ENCODE measurements at places on chromosomes 11 and 22.
A peak's percentile ranks its signal among the peaks of the same experiment; 100 is the strongest.

- DNase-seq = no peak
Measured at GRCh38 chr11:82903843-82904586, 2.5 kb downstream of the DDIAS start.

- DNase-seq = peak; percentile 89
Measured at GRCh38 chr22:17158568-17159503, at the start of gene HDHD5. HDHD5 (minus strand) TSS chr22:17159277; CDS start chr22:17159251, 26 bp downstream.

- DNase-seq = no peak
Measured at GRCh38 chr11:115959081-115959486, 454.9 kb upstream of the CADM1 start.

DNA sequence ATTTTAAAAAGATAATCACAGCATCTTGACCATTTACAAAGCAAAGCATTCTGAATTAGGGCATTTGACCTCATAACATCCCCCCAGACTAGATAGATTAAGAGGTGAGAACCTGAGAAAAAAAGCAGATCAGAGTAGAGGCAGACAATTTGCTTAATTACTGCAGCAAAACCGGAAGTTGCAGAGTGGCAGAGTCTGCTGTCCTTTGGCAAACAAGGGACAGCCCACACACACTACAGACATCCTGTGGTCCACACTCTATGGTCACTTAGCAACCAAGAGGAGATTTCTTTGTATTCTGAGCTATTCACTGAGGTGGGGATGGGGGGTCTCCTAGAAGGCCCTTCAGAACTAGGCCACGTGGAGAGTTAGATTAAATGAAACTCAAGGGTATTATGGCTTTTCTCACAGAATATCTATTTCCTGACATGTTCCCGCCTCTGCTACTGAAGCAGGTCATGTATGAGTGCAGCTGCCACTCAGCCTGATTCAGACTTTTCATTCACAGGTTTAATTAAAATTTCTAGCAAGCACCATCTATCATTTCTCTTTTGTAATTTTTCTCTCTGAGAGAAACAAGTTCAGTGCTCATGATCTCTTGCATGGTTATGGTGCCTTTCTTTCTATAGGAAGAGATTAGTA, 48.5 kb downstream of the SVIP start:
- no peak for DNase-seq

DNA sequence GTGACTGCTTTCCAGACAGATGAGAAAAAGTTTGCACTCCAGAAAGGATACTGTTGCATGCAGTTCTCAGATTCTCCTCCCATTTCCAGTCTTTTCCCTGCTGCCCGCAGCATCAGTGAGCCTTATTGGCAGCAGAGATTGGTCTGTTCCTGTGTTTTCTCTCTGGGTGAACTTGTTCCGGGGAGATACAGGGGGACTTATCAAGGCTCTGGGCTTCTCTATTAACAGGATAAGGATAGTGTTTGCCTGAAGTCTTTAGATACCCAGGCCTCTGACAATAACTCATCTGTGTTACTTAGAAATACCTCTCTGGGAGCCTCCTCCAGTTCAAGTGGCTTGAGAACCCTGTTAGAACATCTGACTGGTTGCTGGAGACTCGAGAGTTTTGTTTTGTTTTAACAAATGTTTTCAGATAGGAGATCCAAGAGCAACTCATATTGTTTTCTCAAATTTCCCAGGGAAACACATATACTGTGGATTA, 154.7 kb downstream of the BLID start:
- no peak for DNase-seq

DNA sequence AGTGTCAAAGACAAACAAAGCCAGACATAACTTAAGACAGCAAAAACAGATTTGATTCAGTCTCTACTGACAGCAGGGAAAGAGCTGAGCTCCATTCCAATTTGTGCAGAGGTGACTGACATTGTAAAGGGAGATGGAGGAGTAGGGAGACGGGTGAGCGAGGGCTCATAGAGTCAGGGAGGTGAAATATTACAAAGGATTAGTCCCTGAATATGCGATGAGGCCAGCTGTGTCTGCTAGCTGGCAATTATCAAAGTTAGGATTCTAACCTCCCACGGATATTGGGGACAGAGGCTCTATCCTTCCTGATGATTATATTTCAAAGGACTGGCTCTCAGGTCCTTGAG, 8.3 kb downstream of the PLAAT2 start:
- DNase-seq = no peak

GRCh38 chr11:12288212-12288930, 89.0 kb upstream of the PARVA start:
- peak; percentile 47 for DNase-seq

- no peak for DNase-seq
Measured at GRCh38 chr11:117839936-117840813, 15.6 kb upstream of the FXYD2 start.

DNA sequence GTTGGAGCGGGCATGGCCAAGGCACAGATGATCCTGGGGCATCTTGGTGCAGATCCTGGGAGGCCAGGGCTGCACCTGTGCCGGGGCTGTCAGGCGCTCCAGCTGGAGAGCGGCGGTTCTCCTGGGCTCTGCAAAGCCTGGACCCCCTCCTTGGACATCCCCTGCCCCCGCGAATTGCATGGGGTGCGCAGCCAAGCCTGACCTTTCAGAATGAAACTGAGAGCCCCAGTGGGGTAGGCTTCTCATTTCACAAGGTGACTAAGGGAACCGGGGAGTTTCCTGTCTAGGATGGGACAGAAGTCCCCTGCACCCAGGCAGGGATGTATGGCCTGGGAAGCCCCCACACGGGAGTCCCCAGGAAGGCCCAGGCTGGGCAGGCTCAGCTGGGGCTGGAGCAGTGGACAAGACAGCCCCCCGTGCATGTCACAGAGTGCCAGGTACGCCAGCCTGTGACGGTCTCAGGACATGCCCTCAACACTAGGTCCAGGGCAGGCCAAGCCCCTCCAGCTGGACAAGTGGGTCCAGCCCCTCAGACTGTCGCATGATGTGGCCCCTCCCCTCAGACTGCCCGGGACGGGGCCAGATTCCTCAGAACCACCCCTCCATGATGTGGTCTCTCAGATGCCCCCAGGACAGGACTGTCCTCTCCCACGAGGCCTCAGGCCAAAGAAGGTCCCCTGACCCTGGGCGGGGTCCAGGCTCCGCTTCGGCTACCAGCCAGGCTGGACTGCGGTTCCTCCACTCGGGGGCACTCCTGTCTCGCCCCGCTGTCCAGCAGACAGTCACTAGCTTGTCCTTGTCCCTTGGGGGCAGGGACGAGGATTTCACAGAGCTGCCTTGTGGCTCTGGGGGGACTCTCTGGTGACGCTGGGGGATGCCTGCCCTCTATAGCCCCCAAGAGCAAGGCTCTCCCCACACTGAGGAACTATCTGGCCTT, 2.3 kb downstream of the LSP1 start:
- DNase-seq = peak; percentile 77

DNA sequence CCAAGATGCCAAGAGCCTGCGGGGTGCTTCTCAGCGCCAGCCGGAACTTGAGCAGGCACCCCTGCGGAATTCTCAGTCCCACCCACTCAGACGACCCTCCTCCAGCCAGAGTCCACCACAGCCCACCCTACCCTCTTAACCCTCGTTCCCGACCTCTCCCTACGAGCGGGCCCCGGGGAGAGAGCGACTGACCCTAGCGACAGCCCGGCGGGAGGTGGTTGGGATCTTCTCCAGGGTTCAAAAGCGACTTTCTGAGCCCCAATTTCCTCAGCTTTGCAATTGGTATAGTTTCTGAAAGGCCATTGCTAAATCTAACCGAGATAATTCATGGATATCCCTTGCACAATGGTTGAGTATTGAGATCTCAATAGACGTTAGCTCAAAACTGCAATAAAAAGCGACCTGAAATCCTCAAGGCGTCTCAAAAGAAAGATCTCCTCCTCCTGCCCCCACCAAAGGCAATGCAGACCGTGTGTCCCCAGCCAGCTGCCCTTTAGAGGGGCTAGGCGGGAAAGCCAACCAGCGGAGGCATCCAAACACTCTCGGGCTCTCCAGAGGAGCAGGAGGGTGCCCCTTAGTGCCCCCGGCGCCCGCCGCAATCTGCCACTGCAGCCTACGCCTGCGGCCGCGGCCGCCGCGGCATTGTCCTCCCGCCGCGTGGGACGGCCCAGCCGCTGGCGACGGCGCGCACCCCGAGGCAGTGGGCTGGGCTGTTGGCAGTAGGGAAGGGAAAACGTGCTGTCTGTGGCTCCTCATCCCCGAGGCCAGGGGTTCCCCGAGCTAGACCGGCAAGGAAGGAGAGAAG, 1.5 kb upstream of the SLC6A5 start:
- DNase-seq = no peak

- no peak for DNase-seq
Measured at GRCh38 chr11:12266132-12266531, 111.2 kb upstream of the PARVA start.

- DNase-seq = no peak
Measured at GRCh38 chr11:93209466-93209865, 11.7 kb upstream of the SLC36A4 start.

- DNase-seq = no peak
Measured at GRCh38 chr11:96307776-96308140, 35.2 kb downstream of the MAML2 start.

GRCh38 chr11:60780065-60780464, 5.1 kb upstream of the MS4A10 start:
- DNase-seq = no peak

GRCh38 chr11:3162410-3163240, 2.5 kb downstream of the OSBPL5 start:
- DNase-seq = no peak

DNA sequence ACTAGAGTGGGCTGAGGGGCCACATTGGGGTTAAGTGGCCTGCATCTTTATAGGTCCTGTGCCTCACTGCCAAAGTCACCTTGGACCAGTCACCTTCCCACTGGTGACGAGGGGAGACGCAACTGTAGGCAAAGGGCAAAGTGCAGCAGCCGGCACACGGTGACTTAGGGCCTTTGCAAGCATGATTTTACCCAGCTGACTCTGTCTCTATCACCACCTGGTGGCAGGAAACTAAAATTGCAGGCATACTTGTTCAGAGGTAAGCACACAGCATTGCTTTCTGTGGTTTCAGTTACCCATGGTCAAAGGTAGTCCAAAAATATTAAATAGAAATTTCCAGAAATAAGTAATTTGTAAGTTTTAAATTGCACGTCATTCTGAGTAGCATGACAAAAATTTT, 1164.4 kb downstream of the BRD1 start:
- DNase-seq = peak; percentile 5
